CD14-positive monocyte (primary cell): ENCODE measurements at places on chromosomes 16 and 17. TPM values are rescaled to one million over a fixed set of nuclear protein-coding genes. Genes with fewer than 3 reads are reported as not detected.

DNA sequence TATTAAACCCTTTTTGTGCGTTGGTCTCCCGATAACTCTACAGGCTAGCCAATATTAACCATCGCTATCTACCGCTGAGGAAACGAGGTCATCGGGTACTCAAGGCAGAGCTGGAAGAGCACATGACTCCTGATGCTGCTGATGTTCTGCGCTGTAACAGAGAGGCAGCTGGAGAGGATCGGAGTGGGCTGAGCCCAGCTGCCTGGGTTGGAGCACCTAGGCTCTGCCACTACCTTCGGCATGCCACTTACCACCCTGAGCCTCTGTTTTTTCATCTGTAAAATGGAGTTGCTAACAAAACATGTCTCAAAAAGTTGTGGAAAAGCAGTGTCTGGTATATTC lies 432 bp upstream of the SLC46A1 start:
- H3K4me3 ChIP-seq = peak overlapping the region; percentile 78
- H3K27ac ChIP-seq = no peak overlapping the region
- no peaks in the 10 kb centered on the region for H3K36me3 ChIP-seq
- no peaks in the 10 kb centered on the region for H3K27me3 ChIP-seq

- no peaks in the 10 kb centered on the region for H3K36me3 ChIP-seq
- H3K4me1 ChIP-seq = peaks cover 96% of the 10 kb centered on the region
- H3K4me3 ChIP-seq = no peak overlapping the region
- DNase-seq = no peak
- H3K27me3 ChIP-seq = no peaks in the 10 kb centered on the region
- H3K27ac ChIP-seq = peak overlapping the region; percentile 79
Observed at GRCh38 chr17:21149621-21150020, 22.9 kb downstream of the DHRS7B start.

DNA sequence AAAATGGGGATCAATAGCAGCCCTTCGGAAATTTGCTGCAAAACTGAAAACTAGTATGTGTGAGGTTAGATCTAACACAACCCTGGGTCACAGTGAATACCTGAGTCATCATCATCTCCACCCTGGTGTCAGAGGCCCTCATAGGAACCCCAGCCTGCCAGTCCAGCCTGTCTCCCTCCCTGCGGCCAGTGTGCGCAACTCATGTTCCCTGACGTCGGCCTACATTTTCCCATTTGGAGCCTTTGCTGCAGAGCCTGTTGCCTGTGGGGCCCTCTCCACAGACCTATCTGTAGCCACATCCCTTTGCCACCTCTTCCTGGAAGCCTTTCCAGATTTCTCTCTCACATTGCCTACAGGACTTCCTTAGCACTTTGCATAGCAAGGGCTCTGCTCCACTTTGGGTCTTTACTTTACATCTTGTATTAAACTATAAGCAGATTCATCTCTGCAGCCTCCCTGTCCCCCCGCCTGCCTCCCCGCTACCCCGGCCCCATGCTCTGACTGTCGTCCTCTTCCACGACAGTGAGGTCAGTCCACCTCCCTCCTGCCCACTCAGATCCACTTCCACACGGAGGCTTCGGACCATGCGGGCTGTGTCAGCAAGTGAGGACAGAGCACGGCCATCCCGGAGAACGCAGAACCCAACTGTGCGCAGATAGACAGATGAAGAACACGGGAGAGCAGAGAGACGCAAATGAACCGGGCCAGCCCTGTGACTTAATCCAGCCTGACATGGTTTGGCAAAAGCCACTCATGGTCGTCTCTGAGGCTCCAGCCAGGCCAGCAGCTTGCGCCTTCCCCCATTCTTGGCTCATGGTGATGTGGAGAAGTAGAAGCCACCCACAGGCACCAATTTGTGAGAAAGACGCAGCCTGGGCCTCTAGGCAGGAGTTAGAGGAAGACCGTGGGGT lies 31.0 kb downstream of the NGFR start:
- H3K36me3 ChIP-seq = no peaks in the 10 kb centered on the region
- H3K4me1 ChIP-seq = peaks cover 18% of the 10 kb centered on the region
- no peak overlapping the region for H3K27ac ChIP-seq
- no peaks in the 10 kb centered on the region for H3K27me3 ChIP-seq
- DNase-seq = no peak

DNA sequence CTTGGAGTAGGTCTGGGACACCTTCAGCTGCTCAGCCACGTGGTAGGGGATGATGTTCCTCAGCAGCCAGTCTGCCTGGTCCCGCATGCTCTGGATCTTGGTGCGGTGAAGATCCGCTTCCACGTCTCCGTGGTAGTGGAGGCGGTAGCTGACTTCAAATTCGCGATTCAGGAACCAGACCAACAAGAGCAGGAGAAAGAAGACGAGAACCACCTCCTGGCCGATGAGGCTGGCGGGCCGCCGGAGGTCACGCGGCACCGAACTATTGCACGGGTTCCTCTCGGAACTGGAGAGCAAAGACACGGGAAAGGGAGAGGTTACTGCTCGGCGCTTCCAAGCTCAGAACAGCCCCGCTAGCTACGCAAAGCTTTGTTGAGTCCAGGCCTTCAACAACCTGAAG lies 86.2 kb upstream of the CREBBP start:
- H3K4me1 ChIP-seq = peaks cover 19% of the 10 kb centered on the region
- H3K4me3 ChIP-seq = no peak overlapping the region
- H3K36me3 ChIP-seq = peaks cover 27% of the 10 kb centered on the region
- DNase-seq = no peak

GRCh38 chr16:71628810-71629209 lies 2.8 kb downstream of the MARVELD3 start:
- no peaks in the 10 kb centered on the region for H3K36me3 ChIP-seq
- H3K27me3 ChIP-seq = peaks cover 51% of the 10 kb centered on the region
- H3K27ac ChIP-seq = no peak overlapping the region
- peaks cover 8% of the 10 kb centered on the region for H3K4me1 ChIP-seq
- no peak overlapping the region for H3K4me3 ChIP-seq
- no peak for DNase-seq

DNA sequence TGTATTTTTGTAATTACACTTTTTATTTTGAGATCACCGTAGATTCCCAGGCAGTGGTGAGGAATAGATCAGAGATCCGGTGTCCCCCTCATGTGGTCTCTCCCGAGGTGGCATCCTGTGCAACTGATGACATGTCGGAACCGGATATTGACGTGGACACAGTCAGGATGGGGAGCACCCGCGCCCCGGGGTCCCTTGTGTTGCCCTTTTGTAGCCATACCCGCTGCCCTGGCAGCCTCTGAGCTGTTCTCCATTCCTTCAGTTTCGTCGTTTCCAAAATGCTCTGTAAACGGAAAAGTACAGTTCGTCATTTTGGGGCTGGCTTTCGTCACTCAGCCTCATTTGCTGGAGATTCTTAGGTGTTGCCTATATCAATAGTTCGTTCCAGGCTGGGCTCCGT lies 14.2 kb downstream of the JPH3 start:
- no peaks in the 10 kb centered on the region for H3K36me3 ChIP-seq
- DNase-seq = no peak
- no peaks in the 10 kb centered on the region for H3K4me1 ChIP-seq
- no peak overlapping the region for H3K4me3 ChIP-seq
- no peak overlapping the region for H3K27ac ChIP-seq
- H3K27me3 ChIP-seq = no peaks in the 10 kb centered on the region

GRCh38 chr17:35002876-35003551 lies 22.7 kb downstream of the LIG3 start:
- H3K27ac ChIP-seq = no peak overlapping the region
- H3K4me3 ChIP-seq = no peak overlapping the region
- H3K27me3 ChIP-seq = no peaks in the 10 kb centered on the region
- H3K4me1 ChIP-seq = no peaks in the 10 kb centered on the region
- peaks cover 94% of the 10 kb centered on the region for H3K36me3 ChIP-seq

DNA sequence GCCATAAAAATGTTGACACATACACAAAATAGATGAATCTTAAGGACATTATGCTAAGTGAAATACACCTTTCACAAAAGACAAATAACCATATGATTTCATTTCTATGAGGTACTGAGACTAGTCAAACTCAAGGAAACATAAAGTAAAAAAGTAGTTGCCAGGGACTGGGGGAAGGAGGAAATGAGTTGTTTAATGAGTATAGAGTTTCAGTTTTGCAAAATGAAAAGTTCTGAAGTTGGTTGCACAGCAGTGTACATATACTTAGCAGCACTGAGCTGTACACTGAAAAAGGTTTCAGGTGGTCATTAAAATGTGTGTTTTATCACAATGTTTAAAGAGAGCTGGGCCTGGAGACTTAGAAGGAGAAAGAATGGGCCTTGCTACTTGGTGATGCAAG lies 4.7 kb upstream of the SLC13A2 start:
- no peak overlapping the region for H3K27ac ChIP-seq
- peaks cover 50% of the 10 kb centered on the region for H3K4me1 ChIP-seq
- H3K27me3 ChIP-seq = no peaks in the 10 kb centered on the region
- DNase-seq = no peak

DNA sequence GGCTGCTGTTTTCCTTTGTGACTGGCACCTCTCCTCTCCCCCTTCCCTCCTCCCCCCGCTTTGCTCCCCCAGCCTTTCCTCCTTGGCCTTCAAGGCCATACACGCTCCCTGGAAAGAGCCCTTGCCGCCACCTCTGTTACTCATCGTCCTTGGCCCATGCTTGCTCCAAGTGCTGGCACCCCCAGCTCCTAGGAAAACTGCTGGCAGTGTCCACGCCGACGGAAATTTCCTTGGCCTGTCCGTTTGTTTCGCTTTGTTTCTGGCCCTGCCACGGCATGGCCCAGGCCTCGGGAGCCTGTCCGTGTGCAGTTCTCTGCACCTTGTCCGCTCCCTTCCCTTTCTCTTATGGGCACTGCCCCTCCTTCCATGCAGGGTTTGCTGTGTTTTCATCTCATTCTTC lies 18.0 kb downstream of the CA5A start:
- H3K27ac ChIP-seq = no peak overlapping the region
- no peak for DNase-seq
- H3K4me3 ChIP-seq = no peak overlapping the region

DNA sequence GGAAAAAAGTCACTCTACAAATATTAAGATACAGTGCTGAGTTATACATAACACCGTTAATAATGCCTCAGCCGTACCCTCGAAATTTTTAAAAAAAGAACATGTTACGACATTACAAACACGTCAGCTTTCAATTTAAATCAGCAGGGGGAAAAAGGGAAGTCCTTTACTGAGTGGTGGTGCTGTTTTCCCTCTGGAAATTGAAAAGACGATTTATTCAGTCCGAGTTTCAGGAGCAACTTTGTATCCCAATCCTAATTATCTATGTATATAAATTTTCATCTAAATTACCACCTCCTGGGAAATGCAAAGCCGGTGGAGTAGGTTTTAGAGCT lies 1.3 kb downstream of the NETO2 start:
- H3K4me1 ChIP-seq = peaks cover 45% of the 10 kb centered on the region
- DNase-seq = peak; percentile 78
- peak overlapping the region; percentile 71 for H3K27ac ChIP-seq
- H3K4me3 ChIP-seq = peak overlapping the region; percentile 67
- H3K27me3 ChIP-seq = peaks cover 5% of the 10 kb centered on the region
- no peaks in the 10 kb centered on the region for H3K36me3 ChIP-seq

DNA sequence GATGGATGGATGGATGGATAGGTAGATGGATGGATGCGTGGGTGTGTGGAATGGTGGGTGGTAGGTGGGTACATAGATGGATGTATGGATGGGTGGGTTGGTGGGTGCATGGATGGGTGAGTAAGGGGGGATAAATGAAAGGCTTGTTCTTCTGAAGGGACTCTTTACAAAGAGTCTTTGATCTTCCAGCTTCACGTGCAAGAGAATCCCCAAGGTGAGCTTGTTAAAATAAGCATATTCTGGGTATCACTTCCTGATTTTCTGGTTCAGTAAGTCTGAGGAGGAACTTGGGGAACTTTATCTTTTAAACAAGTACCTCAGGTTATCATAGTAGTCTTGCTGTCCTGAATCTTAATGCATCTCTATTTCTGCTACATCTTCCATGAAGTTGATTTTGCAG lies 639.1 kb downstream of the MAF start:
- no peak overlapping the region for H3K27ac ChIP-seq
- H3K4me1 ChIP-seq = no peaks in the 10 kb centered on the region
- no peak for DNase-seq
- H3K4me3 ChIP-seq = no peak overlapping the region
- H3K27me3 ChIP-seq = no peaks in the 10 kb centered on the region

DNA sequence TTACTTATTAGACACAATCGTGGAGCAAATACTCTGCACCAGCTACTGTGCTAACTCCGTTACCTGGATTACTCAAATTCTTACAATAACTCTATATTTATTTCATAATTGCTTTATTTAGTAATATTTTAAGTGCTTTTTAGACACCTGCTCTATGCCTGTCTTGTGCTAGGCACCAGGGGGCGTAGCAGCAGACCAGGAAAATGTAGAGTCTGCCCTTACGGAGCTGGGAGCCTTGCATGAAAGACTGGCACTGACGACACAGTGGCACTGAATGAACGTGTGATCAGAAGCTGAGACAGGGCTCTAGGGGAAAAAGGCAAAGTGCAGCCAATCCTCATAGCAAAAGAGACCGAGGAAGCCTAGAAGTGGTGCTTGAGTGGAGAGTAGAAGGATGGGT lies 486.5 kb downstream of the CDH13 start:
- no peak for DNase-seq
- H3K4me3 ChIP-seq = no peak overlapping the region
- no peaks in the 10 kb centered on the region for H3K36me3 ChIP-seq
- H3K4me1 ChIP-seq = peaks cover 14% of the 10 kb centered on the region
- peaks cover 32% of the 10 kb centered on the region for H3K27me3 ChIP-seq

- peaks cover 25% of the 10 kb centered on the region for H3K4me1 ChIP-seq
- no peaks in the 10 kb centered on the region for H3K36me3 ChIP-seq
- no peaks in the 10 kb centered on the region for H3K27me3 ChIP-seq
- no peak for DNase-seq
- H3K4me3 ChIP-seq = no peak overlapping the region
- no peak overlapping the region for H3K27ac ChIP-seq
Observed at GRCh38 chr17:15648386-15648785, 28.9 kb upstream of the FBXW10B start.

- no peaks in the 10 kb centered on the region for H3K36me3 ChIP-seq
- DNase-seq = peak; percentile 54
- H3K27me3 ChIP-seq = no peaks in the 10 kb centered on the region
- no peak overlapping the region for H3K27ac ChIP-seq
Observed at GRCh38 chr17:77266891-77267341, 126.1 kb downstream of the SEC14L1 start.

GRCh38 chr16:10556236-10556635 lies 24.2 kb downstream of the EMP2 start:
- H3K27me3 ChIP-seq = no peaks in the 10 kb centered on the region
- no peak overlapping the region for H3K27ac ChIP-seq
- DNase-seq = no peak

- DNase-seq = no peak
- H3K36me3 ChIP-seq = no peaks in the 10 kb centered on the region
- H3K27me3 ChIP-seq = no peaks in the 10 kb centered on the region
- no peak overlapping the region for H3K4me3 ChIP-seq
- H3K27ac ChIP-seq = no peak overlapping the region
Observed at GRCh38 chr16:71373073-71373472, 14.6 kb downstream of the CALB2 start.

- H3K27me3 ChIP-seq = no peaks in the 10 kb centered on the region
- no peaks in the 10 kb centered on the region for H3K4me1 ChIP-seq
- H3K36me3 ChIP-seq = no peaks in the 10 kb centered on the region
- DNase-seq = no peak
- no peak overlapping the region for H3K27ac ChIP-seq
Observed at GRCh38 chr17:70307430-70308225, 138.3 kb downstream of the KCNJ2 start.

- H3K4me3 ChIP-seq = no peak overlapping the region
- peak; percentile 3 for DNase-seq
- H3K27ac ChIP-seq = no peak overlapping the region
Observed at GRCh38 chr17:27049104-27049784, 244.7 kb upstream of the WSB1 start.

- no peaks in the 10 kb centered on the region for H3K4me1 ChIP-seq
- no peak overlapping the region for H3K27ac ChIP-seq
Observed at GRCh38 chr16:8459085-8459733, 131.1 kb downstream of the TMEM114 start.

ARHGAP44 gene
- polyA plus RNA-seq = not detected in 2 replicates

CD300LB gene
- 68.9 and 92.9 TPM in 2 replicates for polyA plus RNA-seq

RPRML gene
- not detected for polyA plus RNA-seq

SLFN14 gene
- polyA plus RNA-seq = 0.11 TPM

NACA2 gene
- not detected for polyA plus RNA-seq

NECAB2 gene
- polyA plus RNA-seq = 1.4 TPM

NT5M gene
- 0.23 TPM for polyA plus RNA-seq

OR4D1 gene
- polyA plus RNA-seq = not detected
